Endothelial cell of umbilical vein (primary cell): ENCODE measurements at places on chromosomes 12 and 14. TPM values are rescaled to one million over a fixed set of nuclear protein-coding genes. Genes with fewer than 3 reads are reported as not detected.

KLHL33 gene
- total RNA-seq, result 0.07 TPM in 1 of 2 replicates, not detected in the other

GRCh38 chr12:71645268-71645667 lies 18.4 kb downstream of the ZFC3H1 start:
- no peak for DNase-seq
- no peak overlapping the region for H3K4me3 ChIP-seq
- no peaks in the 10 kb centered on the region for H3K27me3 ChIP-seq
- H3K4me1 ChIP-seq, result no peaks in the 10 kb centered on the region

GRCh38 chr14:69328765-69329164 lies 68.8 kb downstream of the GALNT16 start:
- H3K4me1 ChIP-seq, result no peaks in the 10 kb centered on the region
- H3K27me3 ChIP-seq, result peaks cover 7% of the 10 kb centered on the region
- no peak for DNase-seq
- no peaks in the 10 kb centered on the region for H3K36me3 ChIP-seq
- H3K4me3 ChIP-seq, result no peak overlapping the region

GLS2 gene
- 0.33 TPM in 1 of 2 replicates, not detected in the other for total RNA-seq

PLA2G1B gene
- total RNA-seq, result not detected in 2 replicates

MYF6 gene
- total RNA-seq, result not detected in 2 replicates

GRCh38 chr12:108180255-108181094 lies 51.4 kb downstream of the WSCD2 start:
- DNase-seq, result no peak
- H3K27me3 ChIP-seq, result no peaks in the 10 kb centered on the region
- no peaks in the 10 kb centered on the region for H3K36me3 ChIP-seq
- no peak overlapping the region for H3K27ac ChIP-seq
- no peaks in the 10 kb centered on the region for H3K4me1 ChIP-seq

CHGA gene
- total RNA-seq, result not detected in 2 replicates

PCK2 gene
- 24.5 and 25.1 TPM in 2 replicates for total RNA-seq

MRPL52 gene
- total RNA-seq, result 174 TPM in 2 replicates

- no peaks in the 10 kb centered on the region for H3K36me3 ChIP-seq
- no peak overlapping the region for H3K27ac ChIP-seq
- no peak overlapping the region for H3K4me3 ChIP-seq
- H3K27me3 ChIP-seq, result no peaks in the 10 kb centered on the region
- DNase-seq, result no peak
Observed at GRCh38 chr12:82805812-82806497, 119.2 kb downstream of the TMTC2 start.

PROX2 gene
- not detected in 2 replicates for total RNA-seq

DNA sequence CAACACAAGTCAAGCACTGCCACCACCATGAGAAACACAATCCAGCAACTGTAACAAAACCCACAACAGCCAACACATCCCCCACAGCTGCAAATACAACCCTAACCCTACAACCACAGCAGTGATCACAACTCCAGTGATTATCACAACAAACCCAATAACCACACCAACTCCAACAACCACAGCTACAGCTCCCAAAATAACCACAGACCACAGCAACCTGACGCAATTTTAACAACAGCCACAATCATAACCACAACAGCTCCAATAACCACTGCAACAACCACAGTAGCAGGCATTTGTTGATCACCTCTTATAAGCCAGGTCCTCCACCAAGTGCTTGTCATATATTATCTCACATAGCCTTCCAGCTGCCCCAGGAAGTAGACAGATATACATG lies 42.2 kb upstream of the FAM181A start:
- DNase-seq, result no peak
- H3K27ac ChIP-seq, result no peak overlapping the region
- no peaks in the 10 kb centered on the region for H3K27me3 ChIP-seq
- H3K4me1 ChIP-seq, result no peaks in the 10 kb centered on the region
- H3K36me3 ChIP-seq, result no peaks in the 10 kb centered on the region

DNA sequence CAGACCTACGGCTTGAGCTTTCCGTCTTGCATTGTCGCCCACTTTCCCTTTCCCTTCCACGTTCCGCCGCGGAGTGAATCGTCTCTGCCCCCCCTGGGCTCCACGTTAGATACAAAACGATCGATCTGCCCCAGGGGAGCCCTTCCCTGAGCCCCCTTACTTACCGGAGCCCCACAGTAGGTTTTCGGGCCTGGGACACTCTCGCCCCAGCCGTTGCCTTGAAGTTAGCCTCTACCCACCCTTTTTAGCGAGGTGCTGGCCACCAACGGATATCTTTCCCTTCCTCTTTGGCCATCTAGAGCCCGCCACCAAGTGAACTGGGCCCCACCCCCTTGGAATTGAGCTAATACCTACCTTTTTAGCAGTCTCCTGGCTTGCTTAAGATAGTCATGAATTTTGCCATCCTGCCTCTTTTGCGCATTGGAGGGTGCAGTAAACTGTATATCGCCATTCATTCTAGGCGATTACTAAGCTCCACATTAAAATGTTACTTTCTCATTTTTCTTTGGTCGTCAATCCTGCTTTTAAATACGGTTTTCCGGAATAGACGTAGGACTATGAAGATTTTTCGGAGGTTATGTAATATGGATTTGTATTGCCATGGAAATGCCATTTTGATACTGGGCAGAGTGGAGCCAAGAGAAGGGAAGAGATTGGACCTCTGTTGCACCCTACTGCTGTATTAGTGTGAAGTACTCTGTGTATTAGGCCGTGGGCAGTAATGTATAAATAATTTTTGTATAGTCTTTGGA lies 764 bp downstream of the RBM25 start:
- peak; percentile 52 for DNase-seq
- peaks cover 9% of the 10 kb centered on the region for H3K4me1 ChIP-seq
- no peaks in the 10 kb centered on the region for H3K27me3 ChIP-seq

DNA sequence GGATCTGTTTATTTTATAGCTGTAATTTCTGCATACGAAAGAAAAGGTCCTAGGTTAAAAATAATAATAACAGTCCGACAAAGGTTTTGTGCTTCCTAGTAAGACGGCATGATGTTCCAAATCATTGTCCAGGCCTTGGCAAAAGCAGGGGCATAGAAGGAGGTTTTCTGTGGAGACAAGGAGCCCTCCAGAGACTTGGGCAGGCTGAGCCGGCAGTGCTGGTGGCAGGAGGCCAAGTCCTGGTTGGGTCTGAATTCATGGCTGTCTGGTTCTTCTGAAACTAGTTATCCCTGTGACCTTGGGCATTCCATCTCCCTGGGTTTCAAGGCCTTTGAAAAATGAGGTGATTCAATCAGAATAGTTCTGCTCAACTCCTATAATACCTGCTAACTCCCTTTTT lies 44.0 kb downstream of the KCNK13 start:
- no peaks in the 10 kb centered on the region for H3K27me3 ChIP-seq
- H3K4me3 ChIP-seq, result no peak overlapping the region
- DNase-seq, result no peak
- no peaks in the 10 kb centered on the region for H3K36me3 ChIP-seq

DNA sequence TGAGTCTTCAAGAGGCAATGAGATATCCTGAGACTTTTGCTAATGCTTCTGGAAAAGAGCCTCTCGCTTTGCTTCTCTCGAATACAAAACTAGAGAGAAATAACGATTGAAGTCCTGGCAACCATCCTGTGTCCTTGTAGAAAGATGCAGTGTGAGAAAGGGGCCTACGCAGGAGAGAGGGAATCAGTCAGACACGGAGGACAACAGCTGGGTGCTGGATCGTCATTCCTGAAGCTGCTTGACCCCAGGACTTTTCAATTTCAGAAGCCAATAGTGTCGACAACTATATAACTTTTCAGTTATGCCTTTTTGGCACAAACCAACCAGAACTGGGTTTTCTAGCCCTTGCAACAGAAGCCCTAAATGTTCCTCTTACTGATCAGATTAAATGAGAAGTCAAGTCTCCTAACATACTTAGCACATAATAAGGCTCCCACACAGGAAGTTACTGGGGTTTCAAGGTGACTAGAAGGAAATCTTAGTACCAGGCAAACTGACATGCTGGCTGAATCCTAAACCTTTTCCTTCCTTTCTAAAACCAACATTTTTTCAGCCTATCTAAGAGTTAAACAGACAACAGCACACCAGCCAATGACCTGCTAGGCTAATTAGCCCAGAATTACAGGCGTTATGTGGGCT lies 755.6 kb downstream of the MED13L start:
- no peaks in the 10 kb centered on the region for H3K4me1 ChIP-seq
- no peaks in the 10 kb centered on the region for H3K27me3 ChIP-seq
- no peak for DNase-seq
- no peak overlapping the region for H3K27ac ChIP-seq

TAS2R30 gene
- total RNA-seq, result 3.7 and 5.2 TPM in 2 replicates

GRCh38 chr12:104049903-104050356 lies at the start of gene GLT8D2:
TSS of gene GLT8D2 (minus strand) at chr12:104050187. CDS start at chr12:104019648, 30,539 bp downstream.
- peaks cover 11% of the 10 kb centered on the region for H3K4me1 ChIP-seq
- peaks cover 22% of the 10 kb centered on the region for H3K27me3 ChIP-seq
- H3K4me3 ChIP-seq, result peak within 1 kb of the TSS; percentile 64
- peak; percentile 43 for DNase-seq
- H3K36me3 ChIP-seq, result no peaks in the 10 kb centered on the region

CCDC175 gene
- total RNA-seq, result not detected in 2 replicates

C12orf50 gene
- 0.30 and 0.31 TPM in 2 replicates for total RNA-seq

GRCh38 chr14:27370074-27370473 lies 772.2 kb upstream of the NOVA1 start:
- no peaks in the 10 kb centered on the region for H3K27me3 ChIP-seq
- no peak overlapping the region for H3K4me3 ChIP-seq
- DNase-seq, result no peak
- H3K27ac ChIP-seq, result no peak overlapping the region

SERPINA5 gene
- not detected in 2 replicates for total RNA-seq

GRCh38 chr12:120687578-120688289 lies 785 bp downstream of the MLEC start:
- peak overlapping the region; percentile 77 for H3K4me3 ChIP-seq
- H3K4me1 ChIP-seq, result peaks cover 35% of the 10 kb centered on the region
- no peaks in the 10 kb centered on the region for H3K36me3 ChIP-seq
- H3K27ac ChIP-seq, result peak overlapping the region; percentile 46
- peak; percentile 46 for DNase-seq

GRCh38 chr12:51390891-51391282 lies 319 bp downstream of the GALNT6 start:
- H3K4me1 ChIP-seq, result peaks cover 41% of the 10 kb centered on the region
- DNase-seq, result no peak
- H3K4me3 ChIP-seq, result peak overlapping the region; percentile 71
- H3K27ac ChIP-seq, result peak overlapping the region; percentile 11
